BJ (cell line): ENCODE measurements at places on chromosomes 4 and X. TPM values are rescaled to one million over a fixed set of nuclear protein-coding genes. Genes with fewer than 3 reads are reported as not detected.

The DRP2 gene
- 0.12 and 0.13 TPM in 2 replicates for polyA plus RNA-seq

The NHSL2 gene
- 4.4 and 7.9 TPM in 2 replicates for polyA plus RNA-seq

The RAI2 gene
- polyA plus RNA-seq, result 0.04 TPM in 1 of 2 replicates, not detected in the other

The DCHS2 gene
- not detected in 2 replicates for polyA plus RNA-seq

The ZCCHC18 gene
- 1.5 and 3.2 TPM in 2 replicates for polyA plus RNA-seq

The OTUD6A gene
- not detected in 2 replicates for polyA plus RNA-seq

The ENPEP gene
- 0.40 and 0.75 TPM in 2 replicates for polyA plus RNA-seq

The MTM1 gene
- polyA plus RNA-seq, result 2.6 and 4.6 TPM in 2 replicates

The SLC6A14 gene
- not detected in 2 replicates for polyA plus RNA-seq

The MGST2 gene
- 10.0 and 17.5 TPM in 2 replicates for polyA plus RNA-seq

The FRG2 gene
- polyA plus RNA-seq, result not detected in 2 replicates

The RASL11B gene
- 0.20 and 0.22 TPM in 2 replicates for polyA plus RNA-seq
